Upper lobe of right lung (tissue), 1 donor: ENCODE measurements at places on chromosomes 12 and 14.

GRCh38 chr14:90301122-90301521 lies 30.6 kb downstream of the NRDE2 start:
- DNase-seq = no peak

DNA sequence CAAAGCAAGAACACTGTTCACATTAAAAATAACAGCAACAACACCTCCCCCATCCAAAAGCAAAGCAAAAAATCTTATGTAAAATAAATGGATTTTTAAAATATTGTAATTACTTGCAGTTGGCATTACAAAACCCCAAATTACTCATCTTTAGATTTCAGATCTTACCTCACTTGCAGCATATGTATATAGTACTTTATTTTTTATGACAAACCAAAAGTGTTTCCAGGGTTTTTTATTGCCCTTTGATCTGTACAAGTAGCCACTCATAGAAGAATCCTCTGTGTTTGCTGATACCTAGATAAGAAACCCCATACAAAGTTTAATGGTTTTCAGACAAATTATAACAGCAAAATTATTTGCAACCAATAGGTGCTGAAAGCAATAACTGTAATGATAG lies 12.2 kb upstream of the NR2C1 start:
- no peak for DNase-seq

GRCh38 chr12:89181271-89181920 lies 170.9 kb downstream of the DUSP6 start:
- DNase-seq = no peak

DNA sequence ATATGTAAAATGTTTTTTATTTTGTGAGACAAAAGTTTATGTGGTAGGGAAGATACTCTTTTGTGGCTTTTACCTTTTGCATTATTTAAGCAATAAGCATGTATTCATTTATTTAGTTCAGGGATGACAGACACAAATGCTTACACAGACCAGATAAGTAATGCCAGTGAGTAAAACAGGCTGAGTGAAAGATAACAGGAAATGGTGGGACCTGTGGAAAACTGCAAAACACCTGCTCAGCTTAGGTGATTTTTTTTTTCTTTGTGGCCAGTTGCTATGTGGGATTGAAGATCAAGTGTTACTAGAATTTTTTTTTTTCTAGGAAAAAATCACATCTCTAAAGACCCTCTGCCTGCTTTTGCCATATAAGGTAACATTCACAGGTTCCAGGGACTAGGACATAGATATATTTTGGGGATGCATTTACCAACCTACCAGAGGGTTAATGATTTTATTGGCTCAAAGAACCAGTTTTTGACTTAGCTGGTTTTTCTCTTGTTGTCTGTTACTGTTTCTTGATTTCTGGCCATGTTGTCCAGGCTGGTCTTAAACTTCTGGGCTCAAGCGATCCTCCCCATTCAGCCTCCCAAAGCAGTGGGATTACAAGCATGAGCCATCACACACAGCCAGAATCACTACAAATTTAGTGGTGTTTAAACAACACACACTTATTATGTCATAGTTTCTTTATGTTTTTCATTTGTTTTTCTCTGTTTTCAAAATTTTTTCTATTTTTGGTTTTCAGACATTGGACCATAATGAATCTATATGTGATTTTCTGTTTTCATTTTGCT lies 9.8 kb downstream of the PSMA6 start:
- DNase-seq = no peak

DNA sequence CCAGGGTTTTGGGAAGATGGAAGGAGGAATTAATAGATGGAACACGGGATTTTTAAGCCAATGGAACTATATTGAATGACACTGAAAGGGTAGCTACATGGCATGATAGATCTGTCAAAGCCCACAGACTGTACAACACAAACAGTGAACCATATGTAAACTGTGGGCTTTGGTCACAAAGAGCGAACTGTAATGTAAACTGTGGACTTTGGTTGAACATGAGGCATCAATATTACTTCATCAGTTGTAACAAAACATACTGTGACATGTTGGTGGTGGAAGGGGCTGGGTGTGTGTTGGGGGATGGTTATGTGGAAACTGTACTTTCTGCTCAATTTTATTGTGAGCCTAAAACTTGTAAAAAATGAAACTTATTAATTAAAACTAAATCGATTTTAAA lies 210.6 kb upstream of the HMGA2 start:
- DNase-seq = no peak

DNA sequence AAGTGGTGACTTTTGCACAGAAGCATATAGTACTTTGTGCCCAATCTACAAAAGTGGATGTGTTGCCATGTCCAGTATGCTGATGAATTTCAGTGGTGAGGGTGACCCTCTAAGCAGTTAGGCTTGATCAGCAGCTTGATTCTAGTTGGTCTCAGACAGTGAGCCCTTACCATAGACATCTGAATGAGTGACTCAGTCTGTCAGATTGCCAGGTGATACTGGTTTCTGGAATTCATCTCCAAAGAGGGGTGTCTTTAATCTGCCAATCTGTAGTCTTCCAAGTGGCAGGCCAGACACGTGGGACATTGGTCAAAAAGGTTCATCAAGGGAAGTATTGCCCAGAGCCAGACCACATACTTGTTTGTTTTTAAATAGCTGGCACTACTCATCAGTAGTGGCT lies 187.4 kb upstream of the SLC16A7 start:
- no peak for DNase-seq
